ENCODE measurements at places on chromosomes 2 and 18.

DNA sequence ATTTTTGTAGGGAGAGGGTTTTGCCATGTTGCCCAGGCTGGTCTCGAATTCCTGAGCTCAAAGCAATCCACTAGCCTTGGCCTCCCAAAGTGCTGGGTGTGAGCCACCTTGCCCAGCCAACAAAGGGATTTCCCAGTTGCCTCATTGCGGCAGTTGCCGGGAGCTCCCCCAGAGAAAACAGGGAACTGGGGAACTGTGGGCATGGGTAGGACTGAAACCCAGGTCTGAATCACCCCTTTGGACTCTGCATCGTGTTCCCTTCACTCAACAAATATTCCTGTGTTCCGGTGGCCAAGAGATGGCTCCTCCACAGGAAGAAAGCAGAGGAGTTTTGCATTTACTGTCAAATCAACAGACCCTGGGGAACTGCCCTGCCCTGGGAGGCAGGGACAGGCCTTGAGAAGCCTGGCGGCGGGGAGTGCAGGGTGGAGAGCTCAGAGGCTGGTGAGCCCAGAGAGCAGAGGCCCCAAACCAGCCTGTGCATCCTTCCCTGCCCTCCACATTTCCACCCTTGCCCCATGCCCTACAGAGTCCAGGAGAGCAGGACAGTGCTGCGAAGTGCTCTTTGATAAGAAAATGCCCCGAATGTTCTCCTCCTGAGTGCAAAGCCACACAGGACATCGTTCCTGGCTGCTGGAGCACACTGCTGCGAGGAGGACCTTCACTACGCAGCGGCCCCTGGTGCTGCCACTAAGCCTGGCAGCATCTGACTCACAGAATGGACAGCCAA, 24.9 kb downstream of the MYO7B start:
- DNase-seq: no peak

- no peak for DNase-seq
Measured at GRCh38 chr18:79388043-79388442, 7.7 kb upstream of the NFATC1 start.

DNA sequence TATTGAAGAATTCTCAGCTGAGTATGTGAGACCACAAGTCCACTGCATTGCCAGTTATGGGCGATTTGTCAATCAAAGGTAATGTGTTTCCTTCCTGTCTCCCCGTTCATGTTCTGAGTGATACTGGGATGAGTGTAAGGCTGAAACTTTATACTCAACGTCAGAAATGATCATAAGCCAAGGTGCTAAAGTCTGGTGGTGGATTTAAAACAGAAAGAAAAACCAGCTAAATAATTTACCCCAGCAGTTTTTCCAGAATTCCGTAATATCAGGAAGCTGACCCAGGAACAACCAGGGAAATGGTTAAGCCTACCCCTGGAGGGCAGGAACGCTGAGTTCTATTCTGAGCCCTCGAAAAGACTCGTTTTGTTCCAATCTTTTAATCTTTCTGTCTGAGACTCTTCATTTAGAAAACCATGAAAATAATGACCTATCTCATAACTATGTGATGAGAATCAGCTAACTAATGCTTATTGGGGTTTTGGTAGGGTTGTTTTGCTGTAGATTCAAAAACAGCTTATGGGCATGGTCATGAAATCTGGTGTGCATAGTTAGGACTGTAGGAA, 149.6 kb downstream of the LAMA3 start:
- no peak for DNase-seq

- DNase-seq: no peak
Measured at GRCh38 chr2:218546012-218546411, 22.1 kb downstream of the USP37 start.

GRCh38 chr2:1769703-1770422, 25.5 kb upstream of the PXDN start:
- DNase-seq: peak; percentile 19

DNA sequence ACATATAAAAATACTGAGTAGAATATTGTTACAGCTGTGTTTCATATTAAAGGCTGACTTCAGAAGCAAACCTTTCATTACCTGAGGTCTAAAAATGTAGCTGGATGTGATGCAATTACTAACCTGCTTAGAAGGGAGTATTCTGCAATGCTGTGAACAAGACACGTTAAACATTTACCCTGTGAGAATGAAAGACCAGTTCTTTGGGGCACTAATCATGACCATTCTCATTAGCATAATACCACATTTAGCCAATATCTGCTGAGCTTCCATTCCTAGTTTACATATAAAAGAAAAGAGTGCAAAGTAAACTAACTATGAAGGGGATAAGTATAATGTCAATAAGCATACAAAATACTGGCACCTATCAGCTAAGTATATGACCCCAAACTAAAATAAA, 784.0 kb upstream of the KLHL29 start:
- DNase-seq: no peak

GRCh38 chr2:174330945-174331594, 3.7 kb upstream of the SP9 start:
- DNase-seq: no peak
